ENCODE measurements at places on chromosomes 6 and 20. TPM values are rescaled to one million over a fixed set of nuclear protein-coding genes. Genes with fewer than 3 reads are reported as not detected.

The TGM3 gene
- total RNA-seq: not detected

The XKR7 gene
- 0.12 TPM for total RNA-seq

The BPI gene
- not detected for total RNA-seq

The EFCAB8 gene
- total RNA-seq: 0.71 TPM

The REM1 gene
- total RNA-seq: not detected

The GLP1R gene
- not detected for total RNA-seq

The SAMD3 gene
- total RNA-seq: not detected

The C20orf144 gene
- total RNA-seq: 0.27 TPM

The BCAS1 gene
- 1.3 TPM for total RNA-seq

The MATN4 gene
- total RNA-seq: not detected

The HMGA1 gene
- 186 TPM for total RNA-seq

The SULF2 gene
- 0.20 TPM for total RNA-seq

The METTL24 gene
- total RNA-seq: not detected

The POLH gene
- 23.3 TPM for total RNA-seq

The EPPIN gene
- total RNA-seq: not detected

The CSTF1 gene
- total RNA-seq: 36.2 TPM

The NMBR gene
- not detected for total RNA-seq

The CNKSR3 gene
- total RNA-seq: not detected

The NRSN1 gene
- total RNA-seq: not detected

The PGC gene
- total RNA-seq: not detected

The CST5 gene
- total RNA-seq: not detected

The COL11A2 gene
- 0.32 TPM for total RNA-seq

The NDUFAF5 gene
- 29.8 TPM for total RNA-seq

Measured in activated B cell treated with CpG ODN at 0.5 μM for 24 hours (primary cell).